ENCODE measurements at places on chromosomes 6 and 20.

DNA sequence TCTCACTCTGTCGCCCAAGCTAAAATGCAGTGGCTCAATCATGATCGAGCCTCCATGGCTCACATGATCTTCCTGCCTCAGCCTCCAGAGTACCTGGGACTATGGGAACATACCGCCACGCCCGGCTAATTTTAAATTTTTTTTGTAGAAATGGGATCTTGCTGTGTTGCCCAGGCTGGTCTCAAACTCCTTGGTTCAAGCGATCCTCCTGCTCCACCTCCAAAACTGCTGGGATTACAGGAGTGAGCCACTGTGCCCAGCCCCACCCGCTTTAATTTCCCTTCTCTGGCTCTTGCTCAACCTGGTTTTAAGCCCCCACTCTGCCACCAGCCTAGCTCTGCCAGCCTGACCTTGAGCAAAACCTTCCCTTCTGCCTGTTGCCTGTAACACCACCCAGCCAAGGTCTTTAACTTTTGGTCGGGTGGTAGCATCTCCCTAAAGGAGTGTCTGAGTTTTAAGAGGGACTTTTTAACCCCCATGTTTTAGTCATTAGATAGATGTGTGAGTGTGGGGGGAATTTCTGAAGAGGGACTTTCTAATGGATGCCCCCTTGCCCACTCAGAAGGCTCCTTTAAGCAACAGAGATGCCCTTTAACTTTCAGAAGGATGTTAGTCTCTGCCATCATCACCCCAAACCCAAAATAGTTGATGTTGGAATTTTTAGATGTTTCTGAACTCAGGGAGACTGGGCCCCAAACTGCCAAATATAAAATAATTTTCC lies 71.8 kb upstream of the FOXP4 start:
- DNase-seq = no peak

DNA sequence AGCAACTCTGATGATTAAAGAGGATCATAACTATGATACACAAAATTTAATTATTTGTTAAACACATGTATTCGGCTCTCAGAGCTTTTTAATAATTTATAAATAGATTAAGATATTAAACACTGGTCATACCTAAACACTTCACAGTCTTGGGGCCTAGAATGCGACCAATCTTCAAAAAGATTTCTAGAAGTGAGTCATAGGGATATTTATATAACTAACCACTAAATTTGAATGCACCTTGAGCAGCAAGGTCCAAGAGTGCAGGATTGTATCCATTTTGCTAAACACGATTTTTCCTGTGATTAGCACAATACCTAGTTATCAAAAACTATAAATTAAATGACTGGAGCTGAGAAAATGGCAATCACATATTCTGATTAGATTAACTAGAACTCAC lies 709.3 kb downstream of the EPHA7 start:
- DNase-seq = no peak

DNA sequence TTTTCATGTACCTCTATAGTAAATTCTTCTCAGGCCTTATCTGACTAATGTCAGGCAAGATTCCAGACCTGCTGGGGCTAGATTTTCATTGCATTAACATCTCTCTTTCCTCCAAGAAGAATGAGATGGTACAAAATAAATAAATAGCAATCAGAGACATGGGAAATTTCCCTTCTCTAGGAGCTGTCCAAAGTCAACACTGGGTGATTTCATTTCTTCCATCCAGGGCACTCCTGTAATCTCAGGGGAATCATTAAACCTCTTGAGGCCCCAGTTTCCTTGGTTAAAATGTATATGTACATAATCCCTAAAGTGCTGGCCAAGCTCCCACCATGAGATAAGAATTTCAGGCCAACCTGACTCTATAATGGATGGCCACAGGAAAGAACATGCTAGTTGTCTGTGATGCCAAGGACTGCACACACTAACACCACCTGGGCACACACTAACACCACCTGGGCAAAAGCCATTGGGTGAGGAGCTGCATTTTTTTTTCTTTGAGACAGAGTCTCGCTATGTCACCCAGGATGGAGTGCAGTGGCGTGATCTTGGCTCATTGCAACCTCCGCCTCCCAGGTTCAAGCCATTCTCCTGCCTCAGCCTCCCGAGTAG lies 912 bp downstream of the IL17F start:
- DNase-seq = no peak

GRCh38 chr6:149560736-149561135 lies 5.4 kb upstream of the GINM1 start:
- peak; percentile 15 for DNase-seq

DNA sequence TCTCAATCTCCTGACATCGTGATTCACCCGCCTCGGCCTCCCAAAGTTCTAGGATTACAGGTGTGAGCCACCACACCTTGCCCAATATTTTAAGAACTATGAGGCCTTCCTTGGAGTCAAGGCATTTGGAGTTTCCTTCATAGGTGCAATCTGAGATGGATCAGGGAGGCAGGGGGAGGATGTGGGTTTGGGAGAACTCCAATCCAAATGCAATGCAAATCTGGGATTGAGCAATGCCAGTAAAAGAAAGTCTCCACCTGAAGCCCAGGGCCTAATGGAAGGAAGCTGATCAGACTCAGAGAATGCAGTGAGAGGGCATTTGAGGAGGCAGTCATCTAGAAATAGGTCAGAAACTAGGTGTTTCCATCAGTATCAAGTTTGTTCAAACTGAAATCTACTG lies 21.2 kb downstream of the RSPH3 start:
- DNase-seq = peak; percentile 5
